ENCODE measurements at places on chromosomes 16 and 17.

DNA sequence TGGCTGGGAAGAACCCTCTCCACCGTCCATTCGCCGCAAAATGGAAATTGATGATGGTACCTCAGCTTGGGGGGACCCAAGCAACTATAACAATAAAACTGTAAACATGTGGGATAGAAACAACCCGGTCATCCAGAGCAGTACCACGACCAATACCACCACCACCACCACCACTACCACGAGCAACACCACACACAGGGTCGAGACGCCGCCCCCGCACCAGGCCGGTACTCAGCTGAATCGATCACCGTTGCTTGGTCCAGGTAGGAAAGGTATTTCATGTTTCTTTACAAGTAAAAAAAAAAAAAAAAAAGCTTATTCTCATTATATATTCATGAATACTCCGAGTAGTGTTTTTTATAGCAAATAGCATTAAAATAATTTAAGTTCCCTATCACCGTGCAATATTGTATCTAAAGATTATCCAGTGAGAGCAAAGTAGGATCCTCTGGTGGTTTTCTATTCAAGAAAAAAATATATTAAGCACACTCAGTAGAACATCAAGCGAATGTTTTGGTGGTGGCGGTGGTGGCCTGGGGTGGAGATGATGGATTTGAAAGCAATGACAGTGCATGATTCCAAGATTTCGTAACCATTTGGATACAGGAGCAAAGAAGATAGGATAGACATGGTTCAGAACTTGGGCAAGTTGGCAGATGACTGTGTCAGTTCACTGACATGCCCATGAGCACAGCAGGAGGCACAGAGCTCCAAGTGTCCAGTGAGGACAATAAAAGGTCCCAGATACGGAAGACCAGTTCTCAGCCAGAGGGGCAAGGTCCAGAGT, 77.2 kb downstream of the TMC6 start:
- DNase-seq, result no peak

DNA sequence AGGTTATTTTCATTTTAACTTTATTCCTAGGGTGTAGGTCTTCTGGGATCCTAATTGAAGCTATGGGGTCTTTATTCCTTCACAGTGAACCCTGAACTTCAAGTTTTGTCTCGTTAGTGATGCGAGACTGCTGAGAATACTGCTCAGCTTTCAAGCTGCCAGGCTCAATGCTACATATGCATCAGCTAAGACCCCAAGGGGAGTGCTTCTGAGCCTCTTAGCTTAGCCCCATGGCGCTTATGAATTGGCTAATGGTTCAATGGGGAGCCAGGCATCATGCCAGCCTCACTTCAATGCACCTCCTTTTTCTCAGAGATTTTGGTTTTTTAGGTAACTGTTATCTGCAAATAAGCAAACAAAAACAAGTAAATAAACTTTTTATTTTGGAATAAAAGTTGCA, 94.1 kb upstream of the SIAH1 start:
- no peak for DNase-seq

DNA sequence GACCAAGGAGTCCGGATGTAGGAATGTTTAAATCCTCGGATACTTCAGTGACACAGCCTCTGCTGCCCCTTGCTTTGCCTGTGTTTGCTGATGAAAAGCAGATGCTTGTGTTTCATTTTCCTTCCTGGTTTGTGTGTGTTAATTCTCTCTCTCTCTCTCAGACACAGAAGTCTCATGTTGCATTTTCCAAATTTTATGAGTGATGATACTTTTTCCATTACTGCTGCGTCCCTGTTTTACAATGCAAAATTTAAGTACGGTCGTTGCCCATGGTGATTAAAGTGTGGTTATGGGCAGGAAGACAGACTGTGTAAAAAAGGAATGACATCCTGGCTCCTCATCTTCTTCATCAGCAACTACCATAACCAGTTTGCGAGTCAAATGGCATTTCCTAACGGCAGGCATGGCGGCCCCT, 5.7 kb downstream of the RMI2 start:
- no peak for DNase-seq

- DNase-seq, result peak; percentile 43
These were observed 39.6 kb upstream of the MEOX1 start for GRCh38 chr17:43701318-43701743.

DNA sequence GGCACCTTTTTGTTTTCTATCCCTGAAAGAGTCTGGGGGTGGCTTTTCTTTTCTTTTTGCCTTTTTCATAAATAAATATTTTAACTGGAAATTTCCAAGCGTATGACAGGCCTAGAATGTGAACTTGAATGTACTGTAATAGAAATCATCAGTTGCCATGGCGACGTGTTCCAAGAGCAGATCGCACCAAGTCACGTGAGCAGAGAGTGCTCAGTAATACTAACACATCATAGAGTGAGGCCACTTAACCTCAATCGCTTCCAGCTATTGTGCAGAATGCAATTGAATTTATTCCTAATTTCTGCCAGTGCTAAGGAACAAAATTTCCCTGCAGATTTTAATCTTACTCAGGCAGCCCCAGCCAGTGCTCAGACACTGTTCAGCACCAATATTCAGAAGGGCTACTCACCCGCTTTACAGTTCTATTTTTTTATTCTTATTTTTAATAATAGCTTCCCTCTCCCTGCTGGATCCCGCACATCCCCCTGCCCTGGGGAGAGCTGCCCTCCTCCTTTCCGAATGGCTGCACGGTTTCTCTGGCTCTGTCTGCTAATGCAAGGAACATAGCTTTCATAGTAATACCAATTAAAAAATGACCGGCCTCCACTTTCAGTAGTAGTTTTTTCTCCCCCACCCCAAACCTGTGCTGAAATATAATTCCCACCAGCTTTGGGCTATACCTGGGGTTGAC, 26.2 kb upstream of the PMFBP1 start:
- DNase-seq, result no peak

GRCh38 chr17:7177191-7177953, 1.8 kb downstream of the ASGR1 start:
- peak; percentile 58 for DNase-seq
